Liver (tissue), 10 donors: ENCODE measurements at places on chromosomes 12 and 14. TPM values are rescaled to one million over a fixed set of nuclear protein-coding genes. Genes with fewer than 3 reads are reported as not detected.

DNA sequence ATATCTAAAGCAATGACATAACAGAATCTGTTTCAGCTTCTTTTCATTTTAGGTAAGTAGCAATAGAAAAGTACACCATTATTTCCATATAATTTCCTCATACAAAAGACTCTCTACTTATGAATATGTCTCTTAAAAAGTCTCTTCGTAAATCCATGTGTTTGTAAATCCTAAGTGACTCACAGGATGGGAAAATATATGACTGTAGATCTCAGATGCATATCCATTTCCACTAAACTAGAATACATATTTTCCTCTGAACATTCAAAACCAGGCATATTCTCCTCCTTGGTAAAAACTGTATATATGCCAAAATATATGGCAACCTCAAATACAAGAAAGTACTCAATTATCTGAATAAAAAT is 93.6 kb downstream of the TXNDC16 start:
- no peak for DNase-seq

- no peak for DNase-seq
Measured at GRCh38 chr14:55277972-55278740, 6.9 kb downstream of the FBXO34 start.

GRCh38 chr12:64099397-64099796 is 122.7 kb downstream of the KICS2 start:
- no peak for DNase-seq

GRCh38 chr14:75675265-75675960 is 14.4 kb downstream of the TTLL5 start:
- no peak for DNase-seq

DNA sequence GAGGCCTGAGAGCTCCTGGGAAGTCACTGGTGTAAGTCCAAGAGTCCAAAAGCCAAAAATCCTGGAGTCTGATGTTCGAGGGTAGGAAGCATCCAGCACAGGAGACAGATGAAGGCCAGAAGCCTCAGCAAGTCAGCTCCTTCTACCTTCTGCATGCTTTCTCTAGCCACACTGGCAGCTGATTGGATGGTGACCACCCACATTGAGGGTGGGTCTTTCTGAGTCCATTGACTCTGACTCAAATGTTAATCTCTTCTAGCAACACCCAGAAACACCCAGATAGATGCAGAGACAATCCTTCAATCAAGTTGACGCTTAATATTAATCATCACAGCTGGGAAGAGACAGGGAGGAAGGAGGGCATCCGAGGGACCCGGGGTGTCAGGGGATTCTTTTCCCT is 305.8 kb downstream of the AACS start:
- no peak for DNase-seq

DNA sequence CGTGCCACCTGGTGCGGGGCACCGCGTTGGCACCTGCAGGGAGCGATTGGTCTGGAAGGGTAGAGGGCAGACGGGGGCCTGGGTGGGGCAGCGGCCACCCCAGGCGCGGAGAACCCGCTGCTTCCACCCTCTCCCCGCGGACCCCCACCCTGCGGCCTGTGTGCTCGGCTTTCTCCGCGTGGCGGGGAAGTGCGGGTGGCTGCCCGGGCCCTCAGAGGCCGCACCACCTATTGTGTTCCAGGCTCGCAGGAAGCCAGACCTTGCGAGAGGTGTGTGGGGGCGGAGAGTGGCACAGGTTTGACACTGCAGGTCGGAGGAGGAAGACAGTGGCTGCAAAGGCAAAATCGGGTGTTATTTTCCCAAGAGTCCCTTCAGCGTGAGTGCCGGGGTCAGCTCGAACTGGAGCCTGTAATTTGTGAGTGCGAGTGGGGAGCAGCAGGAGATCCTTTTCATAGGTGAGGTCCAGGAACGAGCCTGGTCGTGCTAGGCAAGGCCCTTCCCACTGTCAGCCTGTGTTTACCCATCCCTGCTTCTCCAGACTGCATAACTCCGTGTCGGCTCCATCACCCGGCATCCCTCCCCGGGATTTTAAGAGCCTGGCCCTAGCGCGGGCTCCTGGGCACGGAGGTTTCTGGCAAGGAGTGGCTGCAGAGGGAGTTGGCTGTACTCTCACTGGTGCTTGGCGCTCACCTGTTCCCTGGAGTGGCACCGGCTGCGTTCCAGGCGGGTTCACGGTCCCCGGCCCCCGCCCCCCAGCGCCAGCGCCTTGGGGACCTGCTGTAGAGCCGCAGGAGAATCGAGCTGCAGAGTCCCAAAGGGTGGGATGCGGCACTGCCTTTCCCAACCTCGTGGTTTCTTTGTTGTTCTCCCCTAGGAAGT is 935 bp downstream of the TBC1D30 start:
- DNase-seq, result no peak

- DNase-seq, result no peak
Measured at GRCh38 chr14:90979515-90979914, 80.9 kb downstream of the RPS6KA5 start.

DNA sequence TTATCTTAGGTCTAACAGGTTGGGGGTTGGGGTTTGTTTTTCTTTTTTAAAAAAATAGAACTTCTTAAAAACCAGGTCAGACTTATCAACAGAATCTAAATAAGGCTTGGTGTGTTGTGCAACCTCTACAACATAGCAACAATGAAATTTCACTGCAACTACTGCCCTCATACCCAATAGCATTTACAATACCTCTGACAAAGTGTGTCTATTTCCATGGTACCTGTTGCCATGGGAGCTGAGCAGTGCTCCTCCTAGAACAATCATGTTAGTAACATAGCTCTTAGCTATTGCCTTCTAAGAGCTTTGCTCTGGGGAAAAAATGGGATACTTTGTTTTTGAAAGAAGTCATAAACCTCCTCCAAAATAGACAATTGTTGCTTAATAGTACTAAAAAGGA is 103.3 kb upstream of the CCDC175 start:
- DNase-seq, result no peak

The ACSM4 gene
- not detected for total RNA-seq

DNA sequence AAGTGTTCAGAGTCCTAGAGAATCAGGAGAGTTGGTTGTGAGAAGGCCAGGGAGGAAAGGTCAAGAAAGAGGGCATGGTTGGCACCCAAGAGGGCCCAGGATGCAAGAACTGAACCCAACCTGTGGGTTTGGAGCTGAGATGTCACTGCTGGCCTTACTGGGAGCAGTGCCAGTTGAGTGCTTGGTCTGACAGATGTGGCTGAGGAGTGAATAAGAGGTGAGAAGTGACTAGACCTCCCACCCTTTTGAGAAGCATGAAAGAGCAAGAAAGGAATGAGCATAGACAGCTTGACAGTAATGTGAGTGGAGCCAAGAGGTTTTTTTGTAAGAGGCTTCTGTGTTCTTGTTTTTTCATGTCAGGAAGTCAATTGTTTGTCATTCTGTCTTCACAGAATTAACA is 95.3 kb downstream of the FGD4 start:
- no peak for DNase-seq

DNA sequence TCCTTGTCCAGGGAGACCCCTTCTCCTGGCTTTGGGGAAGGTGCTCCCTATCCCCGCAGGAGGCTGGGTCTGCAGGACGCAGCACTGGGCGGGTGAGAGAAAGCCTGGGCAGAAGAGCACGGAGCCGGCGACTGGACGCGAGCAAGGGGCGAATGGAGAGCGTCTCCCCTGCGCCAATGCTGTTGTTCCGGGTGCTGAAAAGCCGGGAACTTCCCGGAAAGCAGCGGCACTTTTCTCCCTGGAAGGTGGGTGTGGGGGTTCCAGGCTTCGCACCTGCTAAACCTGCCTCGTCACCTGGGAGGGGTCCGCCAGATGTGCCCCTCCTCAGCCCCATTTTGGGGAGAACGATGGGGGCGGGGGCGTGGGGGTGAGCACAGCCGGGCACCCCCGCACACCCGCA is 417.1 kb upstream of the TMTC1 start:
- DNase-seq, result no peak

The RTL1 gene
- total RNA-seq, result not detected

The PDE3A gene
- 3.8 TPM for total RNA-seq

- no peak for DNase-seq
Measured at GRCh38 chr12:53344487-53344823, 8.3 kb upstream of the SP7 start.

DNA sequence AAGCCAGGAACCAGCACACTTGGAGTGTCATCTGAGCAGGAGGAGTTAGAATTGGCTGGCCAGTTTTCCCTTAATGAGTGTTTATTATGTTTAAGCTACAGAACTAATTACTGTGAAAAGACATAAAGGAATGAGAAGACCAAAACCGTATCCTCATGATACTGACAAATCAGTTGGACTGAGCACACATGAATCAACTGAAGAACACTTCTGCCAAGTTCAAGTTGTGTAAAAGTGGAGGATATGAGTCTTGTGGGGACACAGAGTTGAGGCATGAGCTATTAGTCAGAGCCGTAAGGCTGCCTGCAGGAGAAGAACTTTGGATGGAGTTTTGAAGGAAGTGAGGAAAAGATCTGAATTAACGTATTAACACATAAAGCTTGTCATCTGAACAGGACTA is 43.1 kb downstream of the HMGA2 start:
- no peak for DNase-seq

The AKAP6 gene
- total RNA-seq, result 1.7 TPM
